GM18507 (cell line): ENCODE measurements at places on chromosomes 4 and X.

GRCh38 chr4:168279556-168279955 is 39.0 kb downstream of the DDX60 start:
- no peak for DNase-seq

DNA sequence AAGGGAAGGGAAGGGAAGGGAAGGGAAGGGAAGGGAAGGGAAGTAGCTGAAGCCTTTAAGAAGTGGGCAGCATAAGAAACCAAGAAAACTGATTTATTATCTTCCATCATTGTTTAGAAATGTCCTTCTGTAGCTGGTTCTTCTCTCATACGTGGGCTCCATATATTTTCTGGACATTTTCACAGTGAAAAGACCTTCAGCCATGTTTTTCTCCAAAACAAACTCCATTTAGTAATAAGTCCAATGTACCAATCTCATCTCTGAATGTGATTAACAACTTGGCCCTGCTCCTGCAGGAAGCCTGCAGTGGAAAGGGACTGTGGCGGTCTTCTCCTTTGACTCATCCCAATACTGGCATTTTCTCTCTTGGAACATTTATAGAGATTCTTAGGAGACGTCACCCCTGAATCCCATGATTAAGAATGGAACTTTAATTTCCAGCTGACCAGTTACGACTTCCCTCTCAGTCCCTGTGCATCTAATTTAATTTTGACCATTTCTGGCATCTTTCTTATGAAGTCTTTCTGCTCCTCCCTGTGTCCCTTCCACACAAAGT is 96.6 kb upstream of the GUCY1A1 start:
- DNase-seq: no peak

GRCh38 chrX:123201720-123202119 is 17.6 kb downstream of the GRIA3 start:
- no peak for DNase-seq

DNA sequence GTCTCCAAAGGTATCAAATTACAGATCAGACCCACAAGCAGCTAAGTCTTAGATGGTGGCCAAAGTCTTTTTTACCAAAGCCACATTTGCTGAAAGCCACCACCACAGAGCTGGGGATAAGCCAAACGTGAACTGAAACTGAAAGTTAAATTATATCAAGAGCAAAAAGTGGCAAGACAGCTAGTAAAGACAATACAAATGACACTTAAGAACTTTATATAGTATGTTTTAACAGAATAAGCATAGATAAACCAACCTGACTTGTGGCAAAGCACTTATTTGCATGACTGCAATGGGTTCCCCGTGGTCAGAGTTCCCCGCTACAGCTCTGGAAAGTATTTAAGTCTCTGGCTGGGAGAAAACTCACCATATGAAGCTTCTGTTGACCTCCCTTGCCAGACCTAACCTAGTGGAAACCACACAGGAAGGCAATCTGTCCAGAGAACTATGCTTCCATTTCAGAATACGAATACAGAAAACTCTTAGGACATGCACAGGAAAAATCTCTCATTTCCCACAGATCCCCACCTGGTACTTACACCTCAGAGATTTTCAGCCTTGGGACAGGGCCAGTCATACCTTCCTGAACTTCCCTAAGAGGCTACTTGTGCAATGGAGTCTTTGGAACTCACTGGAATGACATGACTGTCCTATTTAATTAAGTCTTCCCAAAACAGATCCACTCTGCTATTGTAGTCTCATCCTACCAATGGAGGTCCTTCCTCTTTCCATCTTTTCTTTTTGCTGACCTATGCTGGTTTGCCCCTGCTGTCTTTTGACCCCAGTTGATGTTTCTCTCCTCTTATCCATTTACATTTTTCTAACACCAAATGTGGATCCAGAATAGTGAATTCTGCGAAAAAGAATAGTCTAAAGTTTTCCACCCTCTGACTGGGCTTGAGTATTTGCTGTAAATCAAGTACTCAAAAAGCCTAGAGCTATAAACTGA is 225.1 kb downstream of the NR3C2 start:
- peak; percentile 2 for DNase-seq

GRCh38 chrX:120308959-120309872 is 2.0 kb downstream of the TMEM255A start:
- DNase-seq: peak; percentile 28

- no peak for DNase-seq
Measured at GRCh38 chrX:78997870-78998558, 52.8 kb downstream of the P2RY10 start.

- DNase-seq: no peak
Measured at GRCh38 chrX:107451731-107452130, 2.3 kb downstream of the FRMPD3 start.

DNA sequence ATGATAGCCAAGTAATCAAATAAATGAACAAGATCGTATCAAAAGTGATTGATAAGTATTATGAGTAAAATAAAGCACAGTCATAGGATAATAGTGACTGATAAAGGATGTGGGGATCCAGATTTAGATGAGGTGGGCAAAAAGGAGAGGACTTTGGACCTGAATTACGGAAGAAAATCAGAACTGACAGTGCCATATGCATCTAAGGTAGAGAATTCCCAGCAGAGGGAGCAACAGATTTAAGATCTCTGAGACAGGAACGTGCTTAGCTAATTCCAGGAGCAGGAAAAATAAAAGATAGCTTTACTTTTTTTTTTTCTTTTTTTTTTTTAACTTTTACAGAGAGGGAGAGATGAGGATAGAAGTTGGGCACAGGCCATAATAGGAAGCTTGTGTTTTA is 189.9 kb downstream of the NWD2 start:
- DNase-seq: no peak

- no peak for DNase-seq
Measured at GRCh38 chr4:10063544-10064300, 42.4 kb upstream of the SLC2A9 start.

DNA sequence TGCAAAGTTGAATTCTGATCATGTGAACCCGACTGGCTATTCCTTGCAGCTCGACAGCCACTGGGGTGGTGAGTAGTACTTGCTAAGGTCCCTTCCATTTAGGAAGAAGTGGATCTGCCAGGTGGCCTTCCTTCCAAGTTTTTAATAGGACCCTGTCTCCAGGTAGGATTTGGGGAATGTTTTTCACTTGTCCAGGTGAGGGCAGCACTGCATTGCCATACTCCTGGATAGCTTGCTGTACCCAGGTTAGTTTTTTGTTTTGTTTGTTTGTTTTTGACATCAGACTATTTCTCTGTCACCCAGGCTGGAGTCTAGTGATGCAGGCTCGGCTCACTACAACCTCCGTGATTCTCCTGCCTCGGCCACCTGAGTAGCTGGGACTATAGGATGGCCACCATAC is 29.8 kb downstream of the SAGE1 start:
- no peak for DNase-seq

DNA sequence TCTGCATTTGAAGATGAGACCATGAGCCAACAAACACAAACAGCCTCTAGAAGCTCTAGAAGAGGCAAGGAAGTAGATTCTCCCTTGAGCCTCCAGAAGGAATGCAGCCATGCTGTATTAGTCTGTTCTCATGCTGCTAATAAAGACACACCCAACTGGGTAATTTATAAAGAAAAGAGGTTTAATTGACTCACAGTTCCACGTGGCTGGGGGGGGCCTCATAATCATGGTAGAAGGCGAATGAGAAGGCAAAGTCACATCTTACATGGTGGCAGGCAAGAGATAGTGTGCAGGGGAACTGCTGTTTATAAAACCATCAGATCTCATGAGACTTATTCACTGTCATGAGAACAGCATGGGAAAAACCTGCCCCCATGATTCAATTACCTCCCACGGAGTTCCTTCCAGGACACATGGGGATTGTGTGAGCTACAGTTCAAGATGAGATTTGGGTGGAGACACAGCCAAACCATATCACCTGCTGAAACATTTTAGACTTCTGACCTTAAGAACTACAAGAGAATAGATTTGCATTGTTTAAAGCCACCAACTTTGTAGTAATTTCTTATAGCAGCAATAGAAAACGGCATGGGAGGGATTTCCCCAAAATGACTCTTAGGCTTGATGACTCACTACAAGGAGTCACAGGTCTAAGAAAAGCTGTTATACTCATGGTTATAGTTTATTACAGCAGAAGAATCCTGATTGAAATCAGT is 284.4 kb upstream of the SFRP2 start:
- DNase-seq: no peak

DNA sequence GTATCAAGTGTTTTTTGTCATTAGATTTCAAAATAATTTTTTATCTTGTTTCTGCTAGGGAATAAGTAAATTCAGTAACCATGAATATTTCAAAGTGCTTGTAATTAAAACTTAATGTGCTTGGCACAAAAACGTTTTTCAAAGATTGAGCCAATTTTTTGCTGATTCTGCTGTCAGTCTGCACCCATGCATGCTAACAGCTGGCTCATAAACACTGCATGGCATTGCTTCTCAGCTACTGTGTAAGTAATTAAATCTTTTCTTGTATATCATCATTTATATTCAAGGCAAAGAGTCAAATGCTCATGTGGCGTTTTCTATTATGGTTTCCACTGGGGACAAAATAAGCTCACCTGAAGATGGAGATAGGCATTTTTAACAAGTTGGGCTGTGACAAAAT is 66.8 kb upstream of the SPANXN2 start:
- no peak for DNase-seq

DNA sequence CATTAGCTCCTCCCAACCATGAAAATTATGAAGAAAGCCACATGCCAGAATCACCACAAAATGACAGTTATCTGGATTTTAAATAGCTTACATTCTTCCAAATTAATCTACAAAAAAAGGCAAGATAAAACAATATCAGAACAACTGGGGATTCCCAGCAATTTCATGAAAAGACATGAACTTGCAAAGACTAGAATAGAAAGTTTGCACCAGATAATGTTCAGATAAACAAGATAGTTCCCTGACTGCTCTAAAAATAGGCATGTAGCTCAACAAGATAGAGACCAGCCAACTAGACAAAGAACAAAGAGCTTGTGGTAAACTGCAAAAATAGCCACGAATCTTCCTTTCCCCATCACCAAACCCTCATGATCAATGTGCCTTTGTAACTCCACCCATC is 30.3 kb upstream of the DDX53 start:
- no peak for DNase-seq

GRCh38 chrX:107970073-107970472 is 12.1 kb downstream of the TEX13B start:
- DNase-seq: no peak

DNA sequence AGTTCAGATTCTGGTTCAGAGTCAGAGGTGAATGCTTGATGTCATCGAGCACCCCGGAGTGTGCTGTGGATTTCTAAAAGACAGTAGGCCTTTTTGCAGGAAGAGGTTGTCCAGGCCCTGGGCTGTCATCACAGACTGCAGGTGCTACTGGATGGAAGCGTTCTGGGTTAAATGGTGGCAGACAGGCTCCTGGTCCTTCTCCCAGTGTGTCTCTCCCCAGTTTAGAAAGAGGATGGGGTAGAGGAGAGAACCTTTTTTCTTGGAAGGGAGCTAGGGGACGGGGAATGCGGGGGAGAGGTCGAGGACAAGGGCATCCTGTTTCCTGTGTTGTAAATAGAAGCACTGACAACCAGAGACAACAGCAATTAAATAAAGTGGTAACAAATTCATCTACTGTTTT is 102.3 kb upstream of the NUDT6 start:
- no peak for DNase-seq

DNA sequence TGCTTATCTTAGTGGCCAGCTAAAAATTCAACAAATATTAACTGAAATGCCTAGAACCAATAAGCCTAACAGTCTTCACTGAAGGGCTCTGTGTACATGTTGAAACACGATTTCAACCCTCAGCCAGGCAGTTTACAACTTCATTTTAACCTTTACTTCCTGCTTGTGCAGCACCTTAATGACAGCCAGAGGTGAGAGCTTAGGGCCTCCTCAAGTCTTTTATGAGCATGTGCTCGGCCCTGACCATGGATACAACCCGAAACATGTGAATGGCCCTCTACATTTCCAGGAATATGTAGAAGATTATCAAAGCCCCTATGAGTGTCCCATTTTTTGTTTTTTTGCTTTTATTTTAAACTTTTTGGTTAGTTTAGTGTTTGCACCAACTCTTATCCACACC is 88.3 kb downstream of the MSN start:
- no peak for DNase-seq

- no peak for DNase-seq
Measured at GRCh38 chr4:37469286-37469685, 216.9 kb downstream of the RELL1 start.

- DNase-seq: no peak
Measured at GRCh38 chrX:124736553-124737270, 390.3 kb downstream of the SH2D1A start.

DNA sequence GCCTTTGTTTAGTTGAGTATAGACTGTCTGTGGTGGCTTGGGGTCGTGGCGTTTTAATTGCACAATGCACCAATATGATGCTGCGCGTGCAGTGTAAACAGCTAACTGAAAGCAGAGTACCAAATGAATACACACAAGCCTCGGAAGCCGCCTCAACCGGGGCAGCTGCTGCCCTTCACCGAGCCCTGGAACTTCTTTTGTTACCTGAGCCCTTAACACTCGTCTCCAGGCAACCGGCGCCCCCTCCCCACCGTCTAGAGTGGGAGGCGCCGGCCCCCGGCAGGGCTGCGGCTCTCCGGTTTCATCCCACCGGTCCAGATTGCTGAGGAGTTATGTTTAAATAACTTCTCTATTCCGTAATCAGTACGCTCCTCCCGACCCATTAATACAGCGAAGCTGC is 173.2 kb upstream of the TBL1X start:
- no peak for DNase-seq

GRCh38 chr4:139913398-139913990 is 240.5 kb downstream of the MAML3 start:
- DNase-seq: no peak

DNA sequence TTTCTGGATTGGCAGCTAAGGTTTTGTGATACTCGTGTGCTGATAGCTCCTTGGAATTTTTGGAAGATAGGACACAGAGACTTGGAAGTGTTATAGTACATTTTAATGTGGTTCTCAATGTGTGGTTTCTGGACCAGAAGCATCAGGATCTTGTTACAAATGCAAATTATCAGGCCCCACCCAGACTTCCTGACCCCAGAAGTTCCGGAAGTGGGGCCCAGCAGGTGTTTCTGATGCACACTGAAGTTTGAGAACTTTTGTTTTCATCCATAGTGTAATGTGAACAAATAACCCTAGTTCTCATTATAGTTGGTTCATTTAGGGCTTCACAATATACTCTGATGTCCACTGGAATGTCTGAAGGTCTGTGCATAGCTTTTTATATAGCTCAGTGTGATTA is 49.6 kb downstream of the LAMP2 start:
- DNase-seq: no peak

GRCh38 chr4:99723612-99724011 is 66.0 kb upstream of the C4orf54 start:
- DNase-seq: no peak
